ENCODE measurements at places on chromosomes 2 and 18.
A peak's percentile ranks its signal among the peaks of the same experiment; 100 is the strongest.

DNA sequence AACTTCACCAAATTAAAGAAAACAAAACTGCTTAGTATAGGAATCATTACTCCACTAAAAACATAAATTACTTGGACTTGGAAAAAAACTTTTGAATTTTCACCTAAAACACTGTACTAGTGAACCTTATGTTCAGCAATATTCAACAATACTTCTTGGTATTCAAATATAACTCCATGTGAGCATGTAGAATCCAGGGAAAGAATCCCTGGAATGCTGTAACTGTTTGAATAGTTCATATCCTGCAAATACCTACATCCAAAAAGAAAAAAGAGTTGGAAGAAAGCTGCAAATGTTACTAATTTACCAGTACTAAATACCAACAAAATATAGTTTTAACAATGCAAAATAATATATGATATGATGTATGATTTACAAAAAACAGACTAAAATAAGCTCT, 65.4 kb downstream of the IKZF2 start:
- DNase-seq, result no peak

DNA sequence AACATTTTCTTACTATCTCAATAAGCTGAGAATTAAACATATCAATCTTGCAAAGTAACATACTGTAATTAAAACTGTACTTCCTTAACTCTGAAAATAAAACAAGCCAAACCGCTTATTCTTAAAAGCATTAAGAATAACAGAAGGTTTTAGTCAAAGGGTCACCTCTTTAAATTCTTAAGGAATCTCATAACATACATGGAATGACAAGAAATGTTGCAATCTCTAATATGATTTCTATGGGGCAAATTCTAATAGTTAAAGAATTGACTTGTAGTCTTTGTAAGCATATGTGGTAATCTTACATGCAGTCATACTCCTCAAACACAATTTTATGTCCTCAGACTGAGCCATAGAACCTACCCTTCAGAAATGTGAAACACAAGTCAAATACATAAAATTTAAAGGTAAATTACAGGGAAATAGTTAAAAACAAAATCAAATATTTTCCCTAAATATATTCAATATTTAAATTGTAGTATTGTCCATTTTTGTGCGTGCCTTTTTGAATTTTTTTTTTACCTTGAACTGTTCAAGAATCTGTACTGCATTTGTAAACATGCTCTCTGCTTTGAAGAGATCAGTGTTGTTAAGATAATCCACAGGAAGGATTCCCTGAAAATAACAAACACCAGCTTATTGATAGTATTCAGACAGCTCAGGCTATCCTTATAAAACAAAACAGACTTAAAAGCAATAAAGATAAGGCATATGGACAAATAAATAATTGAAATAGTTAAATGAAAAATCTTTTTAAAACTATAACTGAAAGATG, 48.2 kb downstream of the PIGN start:
- DNase-seq, result no peak

DNA sequence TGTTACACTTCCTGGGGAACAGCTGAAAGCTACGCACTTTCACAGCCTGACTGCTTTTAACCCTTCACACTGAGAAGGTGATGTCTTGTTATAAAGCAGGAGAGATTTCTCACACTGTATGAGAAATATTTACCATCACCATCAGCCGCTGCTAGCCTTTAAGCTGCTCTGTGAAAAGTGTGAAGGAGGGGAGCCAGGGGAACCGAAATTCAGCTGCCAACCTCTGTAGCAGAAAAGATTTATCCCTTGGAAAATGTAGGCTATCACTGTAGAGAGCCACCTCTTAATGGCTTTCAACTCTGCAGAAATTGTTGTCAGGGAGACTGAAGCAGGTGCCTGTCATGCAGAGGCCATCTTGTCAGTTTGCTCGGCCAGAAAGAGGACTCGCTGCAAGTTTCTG, 145.3 kb downstream of the SP3 start:
- DNase-seq, result no peak

DNA sequence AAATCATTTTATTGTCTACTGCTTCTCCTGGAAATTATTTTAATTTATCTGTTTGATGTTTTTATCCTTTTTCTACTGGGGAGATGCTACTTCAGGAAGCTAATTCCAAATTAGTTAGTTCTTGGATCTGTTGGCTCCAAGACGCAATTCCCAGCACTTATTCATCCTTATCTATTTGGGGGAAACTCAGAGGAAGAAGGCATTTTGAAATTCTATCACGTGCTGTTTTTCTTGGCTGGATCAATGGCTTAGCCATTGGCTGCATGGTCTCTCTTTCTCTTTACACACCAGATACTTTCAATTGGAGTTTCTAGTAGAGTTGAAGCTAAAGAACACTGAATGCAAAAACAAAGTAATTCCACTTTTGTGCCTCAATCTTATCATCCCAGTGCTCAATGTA, 98.3 kb downstream of the RAPGEF4 start:
- no peak for DNase-seq

- DNase-seq, result no peak
These were observed 90.3 kb downstream of the AKAIN1 start for GRCh38 chr18:5106730-5107129.

GRCh38 chr2:217645896-217646295, 356.9 kb downstream of the TNS1 start:
- no peak for DNase-seq

GRCh38 chr2:127589358-127589757, 53.9 kb downstream of the MYO7B start:
- no peak for DNase-seq

DNA sequence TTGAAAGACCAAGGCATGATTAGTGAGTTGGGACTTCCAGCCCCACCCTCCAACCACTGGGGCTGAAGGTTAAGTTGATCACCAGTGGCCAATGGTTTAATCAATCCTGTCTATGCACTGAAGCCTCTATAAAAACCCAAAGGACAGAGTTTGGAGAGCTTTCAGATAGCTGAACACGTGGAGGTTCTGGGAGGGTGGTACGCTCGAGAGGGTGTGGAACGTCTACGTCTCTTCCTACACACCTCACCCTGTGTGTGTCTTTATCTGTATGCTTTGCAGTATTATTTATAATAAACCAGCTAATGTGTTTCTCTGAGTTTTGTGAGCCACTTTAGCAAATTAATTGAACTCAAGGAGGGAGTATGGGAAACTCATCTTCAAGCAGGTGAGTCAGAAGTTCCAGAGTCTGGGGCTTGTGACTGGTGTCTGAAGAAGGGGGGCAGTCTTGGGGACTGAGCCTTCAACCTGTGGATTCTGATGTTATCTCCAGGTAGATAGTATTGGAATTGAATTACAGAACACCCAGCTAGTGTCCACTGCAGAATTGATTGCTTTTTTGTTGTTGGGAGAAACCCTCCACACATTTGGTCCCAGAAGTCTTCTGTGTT, 20.3 kb downstream of the ACTR3 start:
- DNase-seq, result peak; percentile 64

DNA sequence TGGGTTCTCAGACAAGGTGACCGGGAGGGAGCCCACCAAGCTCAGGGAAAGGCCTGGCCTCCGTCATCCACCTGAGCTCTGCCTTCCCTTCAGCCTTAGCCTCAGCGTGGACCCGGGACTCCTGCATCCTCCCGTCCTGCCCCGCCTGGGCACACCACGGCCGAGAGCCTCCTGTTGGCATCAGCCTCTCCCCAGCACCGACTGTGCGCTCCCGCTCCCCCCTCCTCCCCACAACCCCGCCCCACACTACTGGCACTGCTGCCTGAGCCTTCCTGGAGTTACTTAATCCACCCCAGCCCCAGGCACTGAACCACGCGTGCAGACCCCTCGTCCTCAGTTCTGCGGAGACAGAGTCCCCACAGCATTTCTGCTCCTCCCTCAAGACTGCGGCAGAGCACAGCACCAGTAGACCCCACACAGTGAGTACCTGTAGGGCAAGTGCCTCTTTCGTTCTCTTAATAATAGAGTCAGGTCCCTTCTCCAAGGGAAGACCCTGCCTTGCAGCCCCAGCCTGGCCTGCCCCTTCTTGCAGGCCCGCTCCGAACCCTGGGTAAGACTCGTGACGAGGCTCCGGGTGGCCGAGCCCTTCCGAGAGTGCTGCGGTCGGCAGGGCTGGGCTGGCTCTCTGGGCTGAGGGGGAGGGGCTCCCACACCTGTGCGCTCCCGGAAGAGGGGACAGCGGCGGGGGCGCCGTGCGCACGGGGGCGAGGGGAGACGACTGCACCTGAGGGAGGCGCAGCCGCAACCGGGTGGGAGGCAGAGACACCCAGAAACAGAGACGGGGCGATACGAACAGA, at the start of gene AMER3:
Gene AMER3, plus strand, starts transcription at position 285 of the 797 bp plus-strand sequence. CDS start 6,533 bp downstream, outside the sequence.
- no peak for DNase-seq

DNA sequence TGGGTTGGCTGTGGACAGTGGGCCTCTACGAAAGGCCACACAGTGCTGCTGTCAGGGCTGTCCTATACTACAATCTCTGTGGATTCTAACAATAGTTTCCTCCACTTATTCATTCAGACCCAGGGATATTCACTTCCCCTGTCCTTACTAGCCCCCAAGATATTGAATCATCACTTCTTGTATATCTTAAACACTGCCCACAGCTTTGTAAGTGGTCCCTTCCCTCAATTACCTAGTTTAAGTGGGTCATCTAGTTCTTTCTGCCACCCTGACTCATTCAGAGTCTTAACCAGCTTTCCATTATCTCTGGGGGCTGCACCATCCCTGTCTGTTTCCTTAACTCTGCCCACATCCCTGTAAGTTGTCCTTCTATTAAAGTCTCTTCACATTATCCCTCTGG, 69.2 kb downstream of the CD28 start:
- DNase-seq, result no peak

DNA sequence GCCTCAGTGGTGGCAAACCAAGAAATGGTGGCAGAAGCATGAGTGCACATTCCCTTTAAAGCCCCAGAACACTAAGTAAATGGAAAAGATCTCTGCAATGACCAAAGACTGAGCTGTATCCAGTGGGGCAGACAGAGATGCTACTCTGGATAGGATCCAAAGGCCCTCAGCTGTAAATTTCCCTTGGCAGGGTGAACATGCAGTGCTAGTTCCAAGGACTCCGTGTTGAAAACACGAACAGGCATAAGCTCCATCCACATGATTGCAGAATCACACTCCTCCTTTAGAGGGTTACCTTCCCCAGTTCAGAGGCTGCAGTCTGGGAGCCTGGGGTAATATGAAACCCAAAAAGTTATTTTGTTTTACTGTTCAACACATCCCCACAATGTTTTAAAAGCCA, 98.6 kb upstream of the KLF7 start:
- no peak for DNase-seq

DNA sequence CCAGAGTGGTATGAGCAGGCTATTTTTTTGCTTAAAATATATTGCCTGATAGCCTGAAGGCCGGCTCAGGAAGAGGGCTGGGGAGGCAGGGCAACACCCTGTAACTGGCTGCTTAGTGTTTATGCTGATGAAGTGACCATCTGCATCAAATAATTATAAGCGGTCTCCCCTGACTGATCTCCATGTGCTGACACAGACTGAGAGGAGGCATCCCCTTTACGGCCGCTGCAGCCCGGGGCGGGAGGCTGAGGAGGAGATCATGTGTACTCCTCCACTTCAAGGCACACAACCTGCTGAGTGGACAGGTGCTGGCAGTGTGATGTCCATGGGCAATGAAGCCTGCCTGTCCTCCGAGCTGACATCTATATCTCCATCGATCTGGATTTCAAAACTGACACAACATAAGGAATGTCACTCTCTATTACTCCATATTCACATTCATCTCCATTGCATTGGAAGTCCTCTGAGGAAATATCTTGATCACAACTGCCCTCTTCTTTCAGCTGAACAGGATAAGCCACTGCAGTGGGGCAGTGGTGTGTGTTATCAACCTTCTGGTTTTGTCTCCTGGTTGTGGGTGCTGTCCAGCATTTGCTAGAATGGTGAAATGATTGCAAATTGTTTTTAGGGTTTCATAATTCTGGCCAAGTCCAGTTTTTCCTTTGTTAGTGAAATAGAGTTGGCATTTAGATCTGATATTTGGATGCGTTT, 143.5 kb downstream of the AQP4 start:
- DNase-seq, result no peak

DNA sequence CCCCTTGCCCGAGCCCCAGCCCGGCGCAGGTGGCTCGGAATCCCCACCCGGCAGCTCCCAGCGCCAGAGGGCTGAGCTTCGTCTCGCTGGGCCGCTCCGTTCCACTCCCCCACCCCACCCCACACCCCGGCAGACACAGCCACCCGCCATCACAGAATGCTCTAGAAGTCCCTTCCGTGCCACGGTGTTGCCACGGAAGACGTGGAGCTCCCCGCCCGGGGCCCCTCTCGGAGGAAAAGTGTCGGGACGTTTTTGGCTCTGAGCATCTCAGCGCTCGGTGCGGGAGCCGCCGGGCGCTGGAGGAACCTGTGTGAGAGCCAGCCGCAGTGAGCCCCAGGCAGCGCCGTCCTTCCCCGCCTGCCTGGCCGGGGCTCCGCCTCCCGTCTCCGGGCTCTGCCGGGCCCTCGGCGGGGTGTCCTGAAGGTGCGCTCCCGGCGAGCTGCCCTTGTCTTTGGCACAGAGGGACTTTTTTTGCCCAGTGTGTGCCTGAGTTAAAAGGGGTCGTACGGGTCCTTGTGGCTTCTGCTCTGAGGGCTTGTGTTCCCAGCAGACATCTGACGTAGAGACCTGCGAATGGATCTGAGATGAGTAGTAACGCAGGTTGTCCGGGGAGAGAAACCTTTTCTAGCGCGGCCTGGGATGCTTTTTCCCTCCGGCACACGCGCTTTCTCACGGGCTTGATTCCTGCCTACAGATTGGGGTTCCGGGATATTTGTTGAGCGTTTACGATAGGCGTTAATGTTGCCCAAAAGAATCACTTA, 1.8 kb downstream of the ZCCHC2 start:
- DNase-seq, result peak; percentile 70

- no peak for DNase-seq
These were observed 31.4 kb upstream of the RHOB start for GRCh38 chr2:20415511-20415918.

GRCh38 chr2:201883606-201884369, 77.5 kb downstream of the CDK15 start:
- no peak for DNase-seq

DNA sequence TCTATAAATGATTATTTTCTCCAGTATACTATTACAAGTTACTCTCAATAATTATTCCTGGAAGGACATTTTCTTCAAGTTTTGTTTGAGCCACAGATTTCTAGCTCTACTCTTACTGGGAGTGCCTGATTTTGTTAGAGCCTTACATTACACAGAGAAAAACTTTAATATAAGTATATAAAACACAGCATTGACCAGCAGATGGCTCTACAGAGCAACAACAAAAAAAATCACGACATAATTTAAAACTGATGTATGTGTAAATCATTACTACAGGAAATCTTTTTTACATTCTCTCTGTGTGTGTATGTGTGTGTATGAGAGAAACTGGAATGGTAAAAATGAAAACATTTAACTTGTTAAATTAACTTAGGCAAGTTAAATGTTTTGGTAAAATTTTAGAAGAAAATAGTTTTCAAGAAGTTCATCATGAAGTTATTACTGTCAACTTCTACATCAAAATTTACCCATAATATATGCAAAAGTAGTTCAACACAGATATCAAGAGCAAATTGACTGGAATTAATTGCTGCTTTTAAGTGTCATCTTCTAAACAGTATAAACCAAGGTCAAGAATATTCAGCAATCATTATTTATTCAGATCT, 103.3 kb downstream of the MDH1 start:
- no peak for DNase-seq

GRCh38 chr2:190578158-190579057, 43.9 kb upstream of the NEMP2 start:
- no peak for DNase-seq

Data from activated CD8-positive, alpha-beta memory T cell treated with anti-CD3 and anti-CD28 coated beads, Interleukin-2, amount 10 ng/mL, durations not matched to agents 7 days and 5 days (primary cell).